ENCODE measurements at places on chromosomes 11 and 22.
A peak's percentile ranks its signal among the peaks of the same experiment; 100 is the strongest.

- peak; percentile 98 for DNase-seq
Measured at GRCh38 chr22:35350539-35351503, 30.1 kb upstream of the HMOX1 start.

GRCh38 chr11:6249770-6250555, 9.7 kb upstream of the CCKBR start:
- no peak for DNase-seq

- DNase-seq = no peak
Measured at GRCh38 chr22:17217179-17217578, 2.1 kb downstream of the ADA2 start.

- no peak for DNase-seq
Measured at GRCh38 chr11:92361551-92361950, 136.9 kb downstream of the FAT3 start.

DNA sequence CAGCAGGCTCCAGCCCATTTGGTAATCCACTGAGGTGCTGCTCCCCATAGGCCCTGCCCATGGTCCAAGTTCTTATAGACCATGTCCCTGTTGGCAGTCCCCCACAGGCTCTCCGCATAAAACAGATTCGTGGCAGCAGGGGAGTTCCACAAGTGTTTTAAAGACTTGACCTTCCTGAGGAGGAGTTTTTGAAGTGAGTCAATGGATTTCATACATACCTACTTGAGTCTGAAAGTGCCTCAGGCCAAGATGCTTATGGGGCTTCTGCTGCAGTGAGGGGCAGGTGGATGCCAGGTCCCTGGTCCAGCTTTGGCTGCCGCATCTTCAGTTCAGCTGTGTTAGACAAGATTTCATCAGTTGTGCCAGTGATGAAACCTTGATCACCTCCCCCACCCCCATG, 43.3 kb downstream of the CABIN1 start:
- no peak for DNase-seq

DNA sequence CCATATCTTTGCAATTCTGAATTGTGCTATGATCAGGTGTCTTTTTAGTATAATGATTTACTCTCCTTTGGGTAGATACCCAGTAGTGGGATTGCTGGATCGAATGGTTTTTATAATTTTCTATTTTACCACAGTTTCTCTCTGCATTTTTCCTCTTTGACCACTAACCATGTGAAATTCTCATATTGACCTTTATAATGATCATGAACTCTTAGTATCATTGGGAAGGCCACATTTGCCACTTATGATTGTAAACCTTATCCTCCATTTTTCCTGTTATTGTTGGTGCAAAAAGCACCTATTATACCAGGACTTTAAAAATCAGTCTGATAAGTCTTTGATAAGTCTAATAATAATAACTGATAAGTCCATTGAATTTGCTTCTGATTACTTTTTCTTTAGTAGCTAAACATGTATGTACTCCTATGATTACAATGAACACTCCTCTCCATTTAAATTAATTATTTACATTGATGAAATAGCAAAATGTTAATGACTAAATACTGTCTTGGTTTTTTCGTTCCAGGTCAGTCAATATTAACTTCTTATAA, 9.6 kb downstream of the NEAT1 start:
- DNase-seq = no peak
